Activated gamma-delta T cell treated with Interleukin-2 at 50 U/mL for 16 hours (primary cell): ENCODE measurements at places on chromosomes 11 and 22.

DNA sequence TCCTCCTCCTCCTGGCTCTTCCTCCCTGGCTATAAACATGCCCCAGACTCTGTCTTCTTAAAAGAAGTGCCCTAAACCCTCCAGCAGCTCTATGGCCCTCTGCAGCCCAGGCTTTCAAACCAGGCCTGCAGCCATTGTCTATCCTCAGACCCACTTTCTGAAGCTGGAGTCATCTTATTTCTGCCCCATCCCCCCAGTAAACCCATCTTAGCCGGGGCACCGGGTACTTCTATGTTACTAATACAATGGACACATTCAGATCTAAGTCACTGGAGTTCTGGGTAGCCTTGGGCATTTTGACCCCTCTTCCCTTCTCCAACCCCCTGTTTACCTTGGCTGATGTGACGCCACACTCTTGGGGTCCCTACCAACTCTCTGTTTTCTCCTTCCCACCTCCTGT is 29.7 kb upstream of the CACNG2 start:
- no peak for DNase-seq

- DNase-seq = no peak
These were observed 1407.6 kb upstream of the RAG2 start for GRCh38 chr11:38005597-38005996.

DNA sequence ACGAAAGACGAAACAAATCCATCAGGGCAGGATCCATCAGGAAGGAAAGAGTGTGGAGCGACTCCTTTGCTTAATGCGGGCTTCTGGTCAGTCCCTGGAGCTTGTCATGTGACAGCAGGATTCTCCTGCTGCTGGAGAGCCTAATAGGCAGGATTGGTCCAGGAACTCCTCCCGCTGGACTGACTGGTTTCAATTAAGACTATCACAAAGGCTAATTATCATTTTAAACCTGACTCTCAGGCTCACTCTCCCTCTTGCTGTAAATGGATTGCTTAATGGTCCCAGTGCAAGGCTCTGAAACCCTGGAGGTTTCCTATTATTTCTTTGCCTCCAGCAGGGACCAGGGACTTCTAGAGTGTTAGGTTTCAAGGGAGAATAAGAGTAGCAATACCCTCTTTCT is 493.8 kb downstream of the NTM start:
- DNase-seq = no peak

- DNase-seq = no peak
These were observed 453.9 kb downstream of the BRD1 start for GRCh38 chr22:49373801-49374226.

DNA sequence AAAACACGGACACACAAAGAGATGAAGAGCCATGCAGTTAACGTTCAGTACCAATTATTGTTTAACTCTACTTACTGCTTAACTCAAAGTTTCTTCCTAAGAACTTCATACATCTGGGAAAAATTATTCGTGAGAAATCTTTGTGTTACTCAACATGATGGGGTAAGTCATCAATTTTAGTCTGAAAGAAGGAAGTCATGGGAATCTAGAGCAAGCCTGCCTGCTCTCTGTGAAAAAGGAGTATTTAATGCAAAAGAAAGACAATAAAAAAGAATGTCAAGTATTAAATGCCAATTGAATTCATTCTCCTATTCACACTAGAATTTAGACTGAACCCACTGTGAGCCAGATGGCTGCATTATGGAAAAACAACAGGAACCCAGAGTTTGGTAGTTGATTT is 16.0 kb downstream of the TMEM123 start:
- DNase-seq = no peak

DNA sequence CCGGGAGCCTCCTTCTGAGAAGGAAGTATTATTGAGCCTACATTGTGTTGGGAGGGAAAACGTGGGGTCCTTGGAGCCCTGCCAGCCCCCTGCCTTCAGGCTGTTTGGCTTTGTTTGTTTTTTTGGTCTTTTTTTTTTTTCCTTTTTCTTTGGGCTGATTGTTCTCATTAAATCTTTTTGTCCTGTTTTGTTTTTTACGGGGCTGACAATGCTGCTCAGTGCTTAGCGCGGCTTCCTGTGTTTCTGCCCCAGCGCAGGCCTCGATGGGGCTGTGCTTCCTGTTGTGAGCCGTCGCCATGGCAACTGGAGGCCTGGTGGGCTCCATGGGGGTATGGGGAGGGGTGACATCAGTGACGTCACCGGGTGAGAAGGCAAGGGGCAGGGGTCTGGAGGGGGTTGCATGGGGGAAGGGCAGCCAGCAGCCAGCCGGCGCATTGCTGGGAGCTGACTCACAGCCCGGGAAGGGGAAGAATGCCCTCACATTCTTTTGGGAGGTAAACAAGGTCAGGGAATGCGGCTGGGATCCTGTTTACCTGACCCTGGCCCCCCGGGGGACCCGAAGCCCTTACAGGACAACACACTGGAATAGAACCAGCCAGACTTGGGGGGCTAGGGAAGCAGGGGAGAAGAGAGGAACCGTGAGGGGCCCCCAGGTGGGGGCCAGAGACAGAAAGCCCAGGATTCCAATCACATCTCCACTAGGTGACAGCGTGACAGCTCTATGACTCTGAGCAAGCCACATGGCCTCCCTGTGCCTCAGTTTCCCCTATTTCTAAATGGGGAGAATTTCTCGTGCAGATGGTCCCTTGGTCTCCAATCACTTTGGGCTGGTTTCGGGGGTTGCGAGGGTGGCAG is 22.2 kb upstream of the CBX7 start:
- peak; percentile 81 for DNase-seq

DNA sequence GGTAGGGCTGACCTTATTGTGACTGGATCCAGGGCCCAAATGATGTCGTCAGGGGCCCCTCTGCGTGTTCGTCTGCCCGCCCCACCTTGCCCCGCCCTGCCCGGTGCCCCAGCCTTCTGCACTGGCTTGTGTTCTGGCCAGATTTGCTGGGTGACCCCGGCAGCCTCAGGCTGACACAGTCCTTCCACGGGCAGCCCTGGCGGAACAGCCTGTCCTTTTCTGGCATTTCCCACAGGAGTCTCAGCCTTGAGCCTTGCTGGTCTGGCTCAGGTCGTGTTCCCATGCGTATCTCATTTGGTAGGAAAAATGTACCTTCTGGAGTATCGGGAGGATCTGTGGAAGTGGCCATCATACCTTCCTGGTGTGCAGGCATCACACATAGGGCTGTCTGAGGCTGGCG is 31.0 kb downstream of the IGHMBP2 start:
- no peak for DNase-seq

GRCh38 chr11:94884376-94884775 is 89.0 kb downstream of the CWC15 start:
- no peak for DNase-seq

- no peak for DNase-seq
These were observed 221.1 kb upstream of the NARS2 start for GRCh38 chr11:78795621-78796261.

- DNase-seq = no peak
These were observed 522.6 kb downstream of the BUD13 start for GRCh38 chr11:116250155-116250554.

- DNase-seq = no peak
These were observed 141.0 kb downstream of the MSANTD4 start for GRCh38 chr11:105881027-105881426.

DNA sequence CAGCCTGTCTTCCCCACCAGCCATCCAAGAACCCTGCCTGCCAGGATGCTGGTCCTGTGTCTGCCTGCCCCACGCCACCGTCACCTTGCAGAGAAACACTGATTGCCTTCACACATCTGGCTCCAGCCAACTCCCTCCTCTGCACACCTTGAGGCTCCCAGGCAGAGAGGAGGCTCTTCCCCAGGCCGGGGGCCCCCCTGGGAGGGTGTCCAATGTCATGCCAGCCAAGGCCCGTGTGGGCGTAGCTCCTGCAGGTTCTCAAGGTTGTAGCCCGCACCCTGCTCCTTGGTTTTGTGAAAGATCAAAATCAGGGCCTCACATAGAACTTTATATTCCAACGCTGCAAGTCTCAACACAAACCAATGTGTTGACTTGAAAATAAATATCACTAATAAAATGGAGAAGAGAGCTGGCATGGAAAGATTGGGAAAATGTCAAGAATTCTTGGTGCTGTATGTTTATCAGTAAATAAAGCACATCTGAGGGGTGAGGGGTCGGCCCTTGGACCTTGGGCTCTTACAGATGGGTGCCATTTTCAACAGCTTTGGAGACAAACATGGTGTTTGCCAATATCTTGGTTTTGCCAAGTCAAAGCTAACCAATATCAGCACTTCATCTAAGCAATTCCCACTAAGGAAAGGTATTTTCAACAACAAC is 6.7 kb upstream of the PPARA start:
- no peak for DNase-seq

GRCh38 chr11:2923446-2924375 is 5.5 kb downstream of the PHLDA2 start:
- DNase-seq = no peak

- DNase-seq = no peak
These were observed 30.2 kb upstream of the RRM1 start for GRCh38 chr11:4064278-4064955.
